ENCODE measurements at places on chromosomes 16 and 17. TPM values are rescaled to one million over a fixed set of nuclear protein-coding genes. Genes with fewer than 3 reads are reported as not detected.
A peak's percentile ranks its signal among the peaks of the same experiment; 100 is the strongest.

- H3K4me1 ChIP-seq = no peaks in the 10 kb centered on the region
- no peak overlapping the region for H3K4me3 ChIP-seq
- no peak overlapping the region for H3K27ac ChIP-seq
- no peak for DNase-seq
- H3K27me3 ChIP-seq = no peaks in the 10 kb centered on the region
These were observed 7.8 kb downstream of the SLC47A1 start for GRCh38 chr17:19541445-19541844.

DNA sequence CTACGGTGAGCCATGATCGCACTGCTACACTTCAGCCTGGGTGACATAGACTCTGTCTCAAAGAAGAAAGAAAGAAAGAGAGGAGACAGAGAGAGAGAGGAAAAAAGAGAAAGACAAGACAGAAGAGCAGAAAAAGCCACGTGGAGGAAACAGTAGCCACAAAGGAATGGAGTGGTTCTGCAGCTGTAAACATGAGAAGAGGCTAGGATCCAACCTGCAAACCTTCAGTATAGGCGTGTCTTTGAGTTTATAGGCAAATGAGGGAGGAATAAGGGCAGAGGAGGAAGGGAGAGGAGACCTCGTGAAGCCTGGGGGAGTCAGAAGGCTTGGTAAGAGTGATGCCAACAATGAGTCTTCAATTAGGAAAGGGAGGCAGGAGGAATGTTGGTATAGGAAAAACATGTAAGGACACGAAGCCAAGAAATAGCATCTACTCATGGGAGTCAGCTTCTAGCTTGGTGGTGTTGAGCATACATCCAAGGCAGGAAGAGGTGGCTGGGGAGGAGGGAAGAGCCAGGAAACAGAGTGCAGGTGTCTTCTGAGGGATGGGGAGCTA, 3.9 kb downstream of the MED9 start:
- no peak overlapping the region for H3K27ac ChIP-seq
- no peaks in the 10 kb centered on the region for H3K27me3 ChIP-seq
- H3K4me3 ChIP-seq = no peak overlapping the region
- no peak for DNase-seq

- no peaks in the 10 kb centered on the region for H3K27me3 ChIP-seq
- no peak overlapping the region for H3K4me3 ChIP-seq
- H3K27ac ChIP-seq = no peak overlapping the region
- H3K4me1 ChIP-seq = no peaks in the 10 kb centered on the region
These were observed 4.7 kb upstream of the CCL18 start for GRCh38 chr17:36059406-36059805.

DNA sequence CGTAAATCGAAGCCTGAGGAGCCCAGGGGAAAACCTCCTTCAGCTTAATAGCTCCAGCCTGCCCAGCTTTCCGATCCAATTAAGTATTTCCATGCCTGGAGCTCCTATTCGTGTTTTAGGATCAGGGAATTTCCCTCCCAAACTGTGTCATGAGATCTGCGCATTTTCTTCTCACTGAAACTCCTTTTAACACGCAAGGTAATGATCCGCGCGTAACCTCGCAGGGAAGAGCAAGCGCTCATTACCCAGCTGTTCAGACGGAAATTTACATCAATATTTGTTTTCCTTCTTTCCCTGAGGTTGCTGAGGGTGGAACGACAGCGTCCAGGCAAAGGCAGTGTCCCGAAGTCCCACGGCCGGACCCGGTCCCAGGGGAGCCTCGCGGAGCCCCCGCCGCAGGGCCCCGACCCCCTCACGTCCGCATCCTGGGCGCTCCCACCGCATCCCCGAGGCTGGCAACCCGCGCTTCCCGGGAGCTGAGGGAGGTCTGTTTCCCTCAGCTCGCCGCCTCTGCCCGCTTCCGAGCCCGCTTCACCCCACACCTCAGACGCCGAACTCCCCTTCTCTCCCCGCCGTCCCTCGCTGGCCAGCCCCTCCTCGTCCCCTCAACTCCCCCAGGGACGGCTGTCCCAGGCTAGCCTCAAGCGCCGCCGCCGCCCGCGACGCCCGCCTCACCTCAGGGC, 415 bp downstream of the ABCA5 start:
- DNase-seq = peak; percentile 8
- no peaks in the 10 kb centered on the region for H3K27me3 ChIP-seq
- H3K4me1 ChIP-seq = peaks cover 9% of the 10 kb centered on the region
- H3K27ac ChIP-seq = peak overlapping the region; percentile 76
- no peaks in the 10 kb centered on the region for H3K36me3 ChIP-seq

The CLEC19A gene
- not detected for total RNA-seq

- no peak overlapping the region for H3K4me3 ChIP-seq
- H3K27ac ChIP-seq = no peak overlapping the region
- no peak for DNase-seq
- H3K4me1 ChIP-seq = no peaks in the 10 kb centered on the region
- H3K27me3 ChIP-seq = no peaks in the 10 kb centered on the region
These were observed 7.5 kb upstream of the SMTNL2 start for GRCh38 chr17:4576729-4577322.

The LRRC46 gene
- total RNA-seq = 1.4 TPM

DNA sequence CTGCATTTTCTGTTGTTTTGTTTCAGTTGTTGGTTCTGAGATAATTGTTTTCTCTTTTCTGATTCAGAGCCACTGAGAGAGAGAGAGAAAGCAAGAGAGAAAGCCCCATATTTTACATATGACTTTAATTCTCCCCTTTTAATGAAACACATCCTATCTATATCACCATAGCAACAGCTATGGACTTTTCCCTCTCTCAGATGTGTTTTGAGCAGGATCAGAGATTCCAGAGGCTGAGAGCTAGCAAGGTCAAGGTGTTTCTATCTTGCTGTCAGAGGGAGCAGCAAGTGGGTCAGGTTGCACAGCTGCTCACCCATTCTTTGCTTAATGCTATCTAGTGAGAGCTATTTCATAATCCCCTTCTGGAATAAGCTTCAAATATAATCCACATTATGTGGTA, 415.9 kb downstream of the CA10 start:
- no peaks in the 10 kb centered on the region for H3K27me3 ChIP-seq
- no peak for DNase-seq
- no peaks in the 10 kb centered on the region for H3K36me3 ChIP-seq

DNA sequence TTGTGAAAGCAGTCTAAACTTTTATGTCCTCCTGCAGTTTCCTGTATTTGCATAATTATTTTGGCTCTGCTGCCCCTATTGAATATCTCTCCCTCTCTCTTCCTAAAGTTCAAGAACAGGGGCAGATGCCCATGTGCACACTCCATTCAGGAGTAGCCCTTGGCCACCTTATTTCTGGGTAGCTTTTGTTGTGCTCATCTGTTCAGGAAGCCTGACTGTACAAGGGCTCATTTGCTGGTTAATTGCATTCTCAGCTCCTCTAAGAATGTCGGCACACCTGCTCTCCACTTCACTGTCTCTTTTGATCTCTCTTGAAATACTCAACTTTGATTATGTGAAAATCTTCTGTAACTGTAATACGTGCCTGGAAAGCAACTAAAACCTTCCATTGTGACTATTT, 1378.8 kb upstream of the CDH8 start:
- H3K4me1 ChIP-seq = no peaks in the 10 kb centered on the region
- no peak for DNase-seq
- no peaks in the 10 kb centered on the region for H3K36me3 ChIP-seq
- H3K27ac ChIP-seq = no peak overlapping the region

The KCTD19 gene
- not detected for total RNA-seq

- H3K4me3 ChIP-seq = no peak overlapping the region
- no peak overlapping the region for H3K27ac ChIP-seq
- H3K4me1 ChIP-seq = no peaks in the 10 kb centered on the region
- H3K27me3 ChIP-seq = no peaks in the 10 kb centered on the region
These were observed 43.3 kb upstream of the NF1 start for GRCh38 chr17:31051506-31051905.

The USP32 gene
- total RNA-seq = 31.6 TPM

All from naive thymus-derived CD4-positive, alpha-beta T cell (primary cell).